Hindlimb muscle (tissue), 1 donor: ENCODE measurements at places on chromosomes 12 and 14. TPM values are rescaled to one million over a fixed set of nuclear protein-coding genes. Genes with fewer than 3 reads are reported as not detected.
A peak's percentile ranks its signal among the peaks of the same experiment; 100 is the strongest.

Gene KCNA5
- polyA plus RNA-seq, result 2.5 TPM

- DNase-seq, result no peak
Measured at GRCh38 chr14:70827347-70827746, 18.0 kb upstream of the MAP3K9 start.

Gene RAD9B
- polyA plus RNA-seq, result 2.7 TPM

- no peak for DNase-seq
Measured at GRCh38 chr12:130748786-130749185, 32.7 kb upstream of the RIMBP2 start.

DNA sequence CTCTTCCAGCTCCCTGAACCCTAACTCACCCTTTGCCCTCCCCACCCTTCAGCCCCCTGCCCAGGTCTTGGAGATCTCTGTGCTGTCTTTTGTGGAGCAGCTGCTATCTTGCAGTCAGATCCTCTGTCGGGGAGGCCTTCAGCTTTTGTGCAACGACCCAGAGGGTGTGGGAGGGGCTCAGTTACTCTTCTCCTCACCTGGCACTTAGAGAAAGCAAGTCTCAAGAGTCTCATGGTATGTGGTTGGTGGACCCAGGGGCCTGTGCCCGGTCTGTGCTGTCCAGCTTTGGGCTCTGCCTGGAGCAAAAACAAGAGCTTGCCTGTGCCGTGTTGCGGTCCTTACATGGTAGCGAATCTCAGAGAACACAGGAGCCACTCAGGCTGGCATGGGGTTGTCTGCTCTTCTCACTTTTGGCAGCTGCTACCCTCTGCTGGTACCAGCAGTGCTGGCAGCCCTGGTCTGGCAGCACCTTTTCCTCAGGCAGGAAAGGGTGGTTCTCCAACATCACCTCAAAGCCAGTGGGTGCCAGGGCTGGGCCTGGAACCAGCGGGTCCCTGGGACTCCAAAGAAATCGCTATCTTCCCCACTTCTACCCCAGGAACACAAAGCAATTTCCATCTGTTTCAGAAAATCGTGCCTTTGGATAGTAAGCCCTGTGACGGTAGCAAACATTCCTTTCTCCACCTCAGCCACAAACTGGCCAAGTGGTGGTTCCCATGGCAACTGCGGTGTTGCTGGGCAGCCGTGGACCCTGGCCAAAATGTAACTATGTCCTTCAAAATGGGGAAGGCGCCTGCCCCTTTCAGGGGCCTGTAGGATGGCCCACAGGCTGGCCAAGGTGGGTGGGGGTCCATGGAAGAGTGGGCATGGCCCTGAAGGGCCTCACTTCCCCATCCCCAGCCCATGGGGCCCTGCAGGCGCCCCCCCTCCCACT, 90.0 kb downstream of the RIN3 start:
- no peak for DNase-seq

DNA sequence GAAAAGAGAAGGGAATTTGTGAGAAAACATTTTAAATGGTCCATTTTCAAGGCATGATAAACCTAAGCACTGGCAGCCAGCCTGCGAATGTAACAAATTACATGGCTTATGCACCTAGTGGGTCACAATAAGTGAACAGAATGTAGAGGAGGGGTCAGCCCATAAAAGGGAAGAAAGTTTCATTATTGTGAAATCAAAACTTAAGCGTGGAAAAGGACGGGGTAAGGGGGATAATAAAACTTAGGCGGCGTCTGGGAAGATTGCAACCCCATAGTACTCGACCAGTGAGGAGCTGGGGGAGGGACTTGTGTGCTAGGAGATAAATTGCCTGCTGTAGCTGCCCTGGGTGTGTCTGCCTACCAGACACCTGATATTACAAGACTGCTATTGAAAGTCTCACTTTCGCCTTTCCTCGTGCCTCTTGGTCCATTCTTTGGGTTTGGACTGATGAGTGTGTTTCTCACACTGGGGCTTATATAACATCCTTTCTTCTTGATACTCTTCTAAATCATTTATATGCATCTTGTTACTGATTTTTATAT, 40.6 kb downstream of the ZDHHC17 start:
- DNase-seq, result no peak

DNA sequence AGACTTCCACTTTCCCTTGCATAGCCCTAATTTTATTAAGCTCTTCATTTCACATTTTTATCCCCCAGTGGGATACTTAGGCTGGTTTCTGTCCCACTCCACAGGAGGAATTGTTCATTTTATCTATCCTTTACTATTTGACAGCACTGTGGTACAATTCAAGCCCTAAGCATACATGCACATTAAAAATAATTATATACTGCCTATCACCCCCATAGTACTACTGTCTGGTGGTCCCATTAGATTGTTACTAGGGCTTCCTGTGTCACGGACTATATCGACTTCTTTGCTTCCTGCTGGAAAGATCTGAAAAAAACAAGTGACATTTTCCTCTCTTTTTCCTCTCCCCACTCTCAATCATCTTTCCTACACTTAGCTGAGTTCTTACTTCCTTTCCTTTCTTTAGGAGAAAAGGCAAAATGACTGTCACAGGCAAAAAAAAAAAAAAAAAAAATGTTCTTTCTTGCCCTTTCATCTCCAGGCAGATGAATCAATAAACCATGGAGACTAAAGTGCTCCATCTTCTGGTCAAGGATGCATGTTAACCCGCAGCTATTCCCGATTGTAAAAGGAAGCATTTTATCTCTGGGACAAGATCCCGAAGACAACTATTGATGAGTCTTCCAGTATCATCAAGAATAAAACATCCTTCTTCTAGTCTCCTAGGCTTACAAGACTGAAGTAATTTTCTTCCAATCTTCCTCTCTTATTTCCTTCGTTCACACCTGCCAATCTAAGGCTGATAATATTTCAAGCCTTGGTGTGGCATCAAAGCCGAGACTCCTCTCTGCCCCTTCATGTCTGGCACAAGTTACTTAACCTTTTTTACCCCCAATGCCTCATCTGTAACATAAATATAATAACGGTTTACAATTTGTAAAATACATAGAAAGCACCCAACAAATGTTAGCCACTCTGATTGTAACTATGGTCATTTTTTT, 94.4 kb upstream of the PLEKHG7 start:
- DNase-seq, result peak; percentile 19

GRCh38 chr12:11578461-11578993, 70.9 kb upstream of the ETV6 start:
- no peak for DNase-seq

DNA sequence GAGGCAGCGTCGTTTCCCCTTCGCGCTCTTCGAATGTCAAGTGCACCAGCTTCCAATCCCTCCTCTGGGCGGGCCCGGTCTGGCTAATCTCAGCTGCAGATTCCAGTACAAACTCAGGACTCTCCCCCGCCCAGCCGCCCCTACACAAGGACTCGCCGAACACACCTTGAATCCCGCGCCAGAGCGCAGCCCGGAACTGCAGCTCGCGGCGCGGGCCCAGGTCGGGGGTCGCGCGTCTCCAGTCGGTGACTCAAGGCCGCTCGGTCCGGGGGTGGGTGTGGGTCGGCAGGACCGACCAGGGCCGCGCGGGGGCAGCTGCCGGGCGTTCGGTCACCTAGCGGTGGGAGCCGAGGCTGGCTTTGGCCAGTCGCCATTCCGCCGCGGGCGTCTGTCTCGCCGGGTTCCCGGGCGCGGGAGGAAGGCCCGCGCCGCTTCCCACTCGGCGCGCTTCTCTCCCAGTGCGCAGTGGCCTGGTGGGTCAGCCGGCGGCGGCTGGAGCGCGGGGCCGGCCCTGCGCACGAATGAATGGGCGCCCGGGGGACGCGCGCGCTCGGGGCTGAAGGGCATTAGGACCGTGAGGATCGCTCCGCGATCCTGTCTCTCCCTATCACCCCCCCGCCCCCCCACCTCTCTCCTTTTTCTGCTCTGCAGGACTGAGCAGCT, at the start of gene GALNT16:
Gene GALNT16 (plus strand): TSS at position 632 of the 663 bp plus-strand sequence. CDS start 133 bp downstream, outside the sequence.
- DNase-seq, result peak; percentile 72

DNA sequence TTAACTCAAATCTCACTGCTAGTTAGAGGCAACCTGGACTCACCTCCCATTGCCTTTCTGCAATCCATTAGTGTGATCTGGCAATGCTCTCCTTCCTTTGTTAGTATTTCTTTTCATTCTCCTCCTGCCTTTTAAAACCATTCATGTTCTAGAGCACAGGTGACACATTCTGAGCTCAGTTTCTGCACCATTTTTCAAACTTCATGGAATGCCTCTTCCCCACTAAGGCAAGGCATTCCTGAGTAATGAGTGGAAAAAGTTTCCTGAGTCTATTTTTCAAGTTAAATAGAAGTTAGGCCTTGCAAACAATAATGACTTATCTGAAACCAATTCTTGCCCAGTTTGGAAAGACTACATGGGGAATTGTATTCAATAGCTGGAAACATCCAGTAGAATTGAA, 1001.8 kb downstream of the BCL11B start:
- no peak for DNase-seq

GRCh38 chr12:108580531-108580930, 17.4 kb downstream of the TMEM119 start:
- no peak for DNase-seq

GRCh38 chr12:93029091-93029490, 100.0 kb upstream of the EEA1 start:
- DNase-seq, result no peak

DNA sequence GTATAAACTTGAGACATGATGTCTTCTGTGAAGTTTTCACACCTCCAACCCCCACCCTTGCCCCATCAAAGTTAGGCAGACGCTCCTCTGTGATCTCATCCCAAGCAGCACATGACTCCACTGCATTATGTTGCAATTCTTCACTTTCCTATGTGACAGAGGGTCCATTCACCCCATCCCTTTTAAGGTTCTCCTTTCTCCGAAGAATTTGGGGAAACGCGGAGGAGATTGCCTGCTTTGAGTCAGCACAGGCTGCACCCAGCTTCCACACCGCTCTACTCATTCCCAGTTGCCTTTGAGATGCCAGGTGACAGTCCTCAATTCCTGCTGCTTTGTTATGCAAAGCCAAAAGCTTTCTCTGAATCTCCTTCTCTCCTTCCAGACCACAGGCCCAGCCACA, 61.8 kb downstream of the PHLDA1 start:
- no peak for DNase-seq

DNA sequence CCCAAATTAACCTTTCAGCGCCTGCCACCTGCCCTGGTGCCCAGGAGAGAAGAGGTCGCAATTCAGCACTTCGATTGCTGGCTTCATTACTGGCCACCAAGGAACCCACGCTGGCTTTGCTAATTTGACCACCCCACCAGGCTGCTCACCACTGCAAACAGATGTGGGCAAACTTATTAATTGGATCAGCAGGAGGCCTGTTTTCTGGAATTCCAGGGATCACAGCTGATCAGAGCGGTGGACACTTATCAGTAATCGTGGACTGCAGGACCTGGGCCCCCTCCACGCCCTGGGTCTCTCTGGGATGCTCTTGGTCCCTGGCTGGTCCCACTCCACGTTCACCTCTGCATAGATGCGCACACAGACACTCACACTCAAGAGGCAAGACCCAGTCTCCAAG, 27.8 kb downstream of the BEGAIN start:
- no peak for DNase-seq

Gene GRIP1
- polyA plus RNA-seq, result 0.89 TPM

- no peak for DNase-seq
Measured at GRCh38 chr12:12717586-12718380, 615 bp downstream of the CDKN1B start.

Gene KLRG1
- 4.1 TPM for polyA plus RNA-seq

Gene BMAL2
- 1.2 TPM for polyA plus RNA-seq

- no peak for DNase-seq
Measured at GRCh38 chr14:36848213-36848612, 186.6 kb downstream of the PAX9 start.

Gene TSPAN19
- polyA plus RNA-seq, result not detected

- no peak for DNase-seq
Measured at GRCh38 chr12:39605996-39606395, 13.6 kb downstream of the ABCD2 start.

Gene ACOT4
- 0.44 TPM for polyA plus RNA-seq

DNA sequence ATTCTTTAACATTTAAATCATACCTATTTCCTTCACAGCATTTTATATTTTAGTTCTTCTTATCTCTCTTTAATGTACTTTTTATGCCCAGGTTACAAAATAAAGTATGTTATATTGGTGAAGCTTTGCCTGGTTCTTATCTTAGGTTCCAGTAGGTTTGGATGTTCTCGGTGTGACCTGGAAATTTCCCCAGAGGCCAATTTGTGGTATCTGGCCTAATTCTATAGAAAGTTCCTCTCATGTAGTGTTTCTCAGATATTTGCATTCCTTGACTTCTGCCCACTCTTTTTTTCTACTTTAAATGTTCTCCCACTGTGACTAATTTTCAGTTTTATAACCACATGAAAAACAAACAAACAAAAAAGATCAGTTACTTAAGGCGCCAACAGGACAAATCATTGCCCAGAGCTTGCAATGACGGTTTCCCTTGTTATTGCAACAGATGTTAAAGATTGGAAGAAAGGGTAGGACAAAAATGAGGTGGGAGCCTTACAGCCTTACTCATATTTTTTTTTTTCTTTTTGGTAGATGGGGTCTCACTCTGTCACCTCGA, 41.2 kb upstream of the PPM1H start:
- no peak for DNase-seq

GRCh38 chr12:15601210-15601800, 187.9 kb downstream of the EPS8 start:
- DNase-seq, result no peak

Gene OTX2
- not detected for polyA plus RNA-seq

- no peak for DNase-seq
Measured at GRCh38 chr12:6914246-6914946, at the start of gene ENO2. Gene ENO2, plus strand, starts transcription at chr12:6914580. Its CDS starts 1,253 bp downstream, at chr12:6915833.

Gene ZNF740
- polyA plus RNA-seq, result 28.3 TPM

DNA sequence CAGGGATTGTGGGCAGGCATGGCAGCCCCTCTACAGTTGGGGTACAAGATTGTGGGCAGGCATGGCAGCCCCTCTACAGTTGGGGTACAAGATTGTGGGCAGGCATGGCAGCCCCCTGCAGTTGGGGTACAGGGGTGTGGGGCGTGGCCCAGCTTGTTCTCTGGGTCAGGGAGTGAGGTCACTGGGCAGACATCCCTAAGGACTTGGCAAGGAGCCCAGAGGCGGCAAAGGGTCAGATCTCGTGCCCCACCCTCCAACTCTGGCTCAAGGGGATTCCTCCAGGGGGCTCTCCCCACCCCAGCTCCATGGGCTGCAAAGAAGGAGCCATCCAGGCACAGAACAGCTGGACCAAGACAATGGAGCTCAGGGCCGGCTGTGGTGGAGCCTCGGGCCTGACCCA, 25.8 kb upstream of the NUDT14 start:
- DNase-seq, result no peak

Gene LPAR5
- polyA plus RNA-seq, result 2.4 TPM

GRCh38 chr14:74535756-74536325, 42.3 kb downstream of the ISCA2 start:
- no peak for DNase-seq

Gene C12orf56
- 2.7 TPM for polyA plus RNA-seq
